Stimulated activated CD8-positive, alpha-beta memory T cell treated with anti-CD3 and anti-CD28 coated beads, Interleukin-2, amount 100 ng/mL, for 1 hour (primary cell): ENCODE measurements at places on chromosomes 3 and 15.

- no peak for DNase-seq
These were observed 6.7 kb downstream of the NANOGP8 start for GRCh38 chr15:35078221-35078915.

GRCh38 chr3:147417551-147418295 is 8.6 kb downstream of the ZIC1 start:
- DNase-seq: no peak

GRCh38 chr3:121698901-121699300 is 38.2 kb upstream of the HCLS1 start:
- no peak for DNase-seq

DNA sequence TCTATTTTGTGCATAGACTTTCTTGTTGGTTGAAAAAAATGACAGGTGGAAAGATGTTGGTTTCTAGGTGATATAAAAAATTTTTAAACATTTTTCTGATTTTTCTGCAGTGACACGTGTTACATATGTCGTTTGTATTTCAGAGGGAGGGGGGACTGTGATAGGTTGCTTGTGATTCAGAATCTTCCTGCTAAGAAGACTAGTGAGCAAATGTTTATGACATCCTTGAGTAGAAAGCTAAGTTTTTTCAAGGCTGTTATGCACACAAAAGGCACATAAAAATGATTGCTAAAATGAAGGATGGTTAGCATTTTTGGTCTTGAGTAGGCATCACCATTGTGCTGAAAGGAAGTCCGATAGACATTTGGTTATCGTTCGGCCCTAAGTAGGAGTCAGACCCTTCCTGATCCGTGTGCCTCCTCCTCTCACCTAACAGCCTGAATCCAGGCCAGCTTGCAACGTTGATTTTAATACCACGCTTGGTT is 1.5 kb downstream of the ZNF639 start:
- no peak for DNase-seq

DNA sequence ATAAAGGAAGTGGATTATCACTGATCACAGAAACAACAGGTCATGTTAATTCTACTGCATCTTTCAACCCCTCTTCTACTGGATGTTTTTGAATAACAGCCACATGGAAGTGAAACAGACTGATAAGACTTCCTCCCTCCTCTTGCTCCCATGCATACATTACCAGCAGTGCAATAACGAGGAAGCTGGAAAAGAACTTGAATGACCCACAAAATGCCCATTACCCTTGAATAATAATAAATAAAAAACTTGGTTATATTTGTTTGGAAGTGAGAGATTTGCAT is 51.6 kb downstream of the RARB start:
- no peak for DNase-seq

DNA sequence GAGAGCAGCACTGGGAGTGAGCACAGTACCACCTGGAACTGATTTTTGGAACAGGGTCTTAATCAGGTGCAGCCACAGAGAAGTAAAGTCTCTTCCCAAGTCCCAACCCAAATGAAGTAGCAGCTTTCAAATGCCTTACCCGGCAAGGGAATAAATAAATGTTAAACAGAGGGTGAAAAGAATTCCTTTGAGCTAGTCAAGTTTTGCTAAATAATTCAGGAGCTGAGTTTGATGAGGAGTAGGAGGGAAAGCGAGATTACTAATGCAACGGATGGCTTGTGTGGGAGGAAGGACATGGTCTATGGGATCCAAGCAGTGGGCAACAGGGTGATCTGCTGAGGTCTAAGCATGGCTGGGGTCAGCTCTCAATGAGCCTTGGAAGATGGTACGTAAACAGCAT is 204.5 kb upstream of the ST8SIA2 start:
- no peak for DNase-seq

GRCh38 chr3:136251511-136251910 is 1.4 kb downstream of the PCCB start:
- DNase-seq: no peak

GRCh38 chr3:10055097-10055496 is 28.9 kb downstream of the FANCD2 start:
- no peak for DNase-seq

DNA sequence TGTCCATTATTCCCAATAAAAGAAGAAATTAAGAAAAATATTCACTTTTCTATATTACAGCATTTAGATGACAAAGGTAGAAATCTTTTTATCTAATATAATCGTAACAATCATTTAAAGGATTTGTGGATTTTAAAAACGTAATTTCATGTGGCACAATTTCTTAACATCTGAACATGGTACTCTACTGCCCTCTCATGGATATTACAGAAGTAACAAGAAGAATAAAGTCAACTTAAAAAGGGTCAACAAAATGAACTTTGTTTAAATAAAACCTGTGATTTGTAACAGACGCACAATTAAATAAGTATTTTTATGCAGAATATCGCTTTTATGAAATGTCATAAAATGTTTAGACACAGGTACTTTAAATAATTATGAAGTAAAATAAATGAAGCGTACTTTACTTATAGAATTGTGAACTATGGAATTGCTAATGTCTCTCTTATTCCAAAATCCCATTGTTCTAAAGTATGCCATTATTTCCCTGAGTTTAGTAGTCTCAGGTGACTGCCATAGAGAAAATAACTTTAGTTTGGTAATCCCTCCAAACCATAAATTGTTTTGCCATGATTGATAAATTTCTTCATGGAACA is 366.8 kb upstream of the ZNF385D start:
- no peak for DNase-seq

DNA sequence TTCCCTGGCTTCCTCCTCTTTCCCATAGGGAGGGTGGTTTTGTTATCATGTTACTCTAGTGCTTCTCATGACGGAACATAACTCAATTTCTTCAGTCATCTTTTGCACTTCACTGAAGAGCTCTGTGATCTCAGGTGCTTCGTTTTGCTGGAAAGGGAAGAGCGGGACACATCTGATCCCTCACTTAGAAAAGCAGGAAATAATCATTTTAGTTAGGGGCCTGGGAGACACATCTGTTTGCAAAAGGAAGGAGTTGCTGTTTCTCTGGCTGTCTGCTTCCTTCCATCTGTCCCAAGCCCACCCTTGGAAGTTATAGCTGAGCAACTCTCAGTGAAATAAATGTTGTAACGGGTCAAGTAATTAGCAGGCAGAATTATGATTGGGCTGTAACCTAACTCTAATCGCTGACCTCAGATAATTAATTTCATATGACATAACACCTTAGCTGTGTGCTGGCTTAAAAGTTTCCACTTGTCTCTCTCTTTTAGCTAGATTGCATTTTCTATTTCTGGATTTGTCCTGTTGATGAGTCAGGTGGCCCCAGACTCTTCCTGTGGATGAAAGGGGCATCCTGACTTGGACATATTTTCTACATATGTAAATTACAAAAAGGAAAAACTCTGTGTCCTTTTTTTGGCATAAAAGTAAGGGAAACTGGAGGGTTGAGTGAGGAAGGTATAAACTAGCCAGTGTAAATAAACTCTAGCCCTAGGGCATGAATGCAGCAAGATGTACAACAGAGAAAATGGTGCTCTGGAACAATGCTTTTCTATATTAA is 11.0 kb upstream of the FILIP1L start:
- DNase-seq: no peak

- no peak for DNase-seq
These were observed 32.2 kb downstream of the ADGRG7 start for GRCh38 chr3:100641471-100642032.

- DNase-seq: no peak
These were observed 31.6 kb downstream of the LRIG1 start for GRCh38 chr3:66469220-66469640.

GRCh38 chr3:71994906-71995305 is 210.0 kb upstream of the PROK2 start:
- DNase-seq: no peak

DNA sequence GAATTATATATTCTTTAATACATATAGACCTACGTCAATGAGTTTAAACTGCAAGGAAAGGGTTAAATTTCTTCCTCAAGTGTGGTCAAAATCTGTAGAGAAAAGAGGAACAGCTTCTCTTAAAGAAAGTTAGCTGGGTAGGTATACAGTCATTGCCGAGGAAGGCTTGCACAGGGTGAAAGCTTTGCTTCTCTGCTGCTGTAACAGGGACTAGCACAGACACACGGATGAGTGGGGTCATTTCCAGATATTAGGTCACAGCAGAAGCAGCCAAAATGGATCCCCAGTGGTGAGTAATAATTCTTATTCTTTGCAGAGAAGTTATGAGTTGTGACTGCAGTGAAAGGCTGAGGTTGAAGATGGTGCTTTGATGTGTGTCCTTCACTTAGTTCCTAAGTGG is at the start of gene CD86:
TSS of gene CD86 (plus strand) at position 148 of the 400 bp plus-strand sequence. CDS start at position 276, 128 bp downstream.
- no peak for DNase-seq

GRCh38 chr3:37032961-37033360 is 39.6 kb downstream of the MLH1 start:
- DNase-seq: no peak

- DNase-seq: no peak
These were observed 77.7 kb downstream of the CEMIP start for GRCh38 chr15:80856809-80857377.

GRCh38 chr3:191997579-191998268 is 536.8 kb downstream of the PYDC2 start:
- no peak for DNase-seq

DNA sequence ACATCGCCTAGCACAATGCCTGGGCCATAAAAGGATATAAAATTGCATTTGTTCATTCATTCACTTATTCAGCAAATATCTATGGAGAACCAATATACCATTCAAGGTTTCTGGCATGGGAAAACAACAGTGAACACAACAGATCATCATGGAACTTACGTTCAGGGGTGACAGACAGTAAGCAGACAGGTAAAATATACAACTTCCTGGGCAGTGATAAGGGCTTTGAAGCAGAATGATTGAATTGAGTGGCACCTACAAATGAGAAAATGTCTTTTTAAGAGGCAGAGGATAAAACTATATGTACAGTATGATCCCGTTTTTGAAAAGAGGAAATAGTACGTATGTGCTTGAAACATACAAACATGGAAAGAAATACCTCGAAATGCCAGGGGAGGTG is 39.2 kb downstream of the CMTM7 start:
- no peak for DNase-seq

DNA sequence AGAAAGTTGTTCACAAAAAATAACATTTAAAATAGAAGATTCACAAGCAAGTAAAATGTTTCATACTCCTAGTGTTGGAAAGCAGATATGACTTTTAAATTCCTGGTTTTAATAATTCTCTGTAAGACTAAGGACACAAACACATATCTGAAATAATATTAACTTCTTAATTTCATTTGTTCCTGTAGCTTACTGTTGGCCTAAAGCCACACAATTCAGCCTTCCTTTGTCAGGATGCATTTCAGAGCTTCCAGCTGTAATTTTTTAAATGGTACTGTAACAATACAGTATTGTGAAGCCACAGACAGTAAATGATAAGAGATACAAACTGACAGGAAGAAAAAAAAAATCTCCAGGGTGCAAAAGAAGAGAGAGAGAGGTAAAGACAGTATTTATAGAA is 84.2 kb downstream of the TMCC1 start:
- no peak for DNase-seq

DNA sequence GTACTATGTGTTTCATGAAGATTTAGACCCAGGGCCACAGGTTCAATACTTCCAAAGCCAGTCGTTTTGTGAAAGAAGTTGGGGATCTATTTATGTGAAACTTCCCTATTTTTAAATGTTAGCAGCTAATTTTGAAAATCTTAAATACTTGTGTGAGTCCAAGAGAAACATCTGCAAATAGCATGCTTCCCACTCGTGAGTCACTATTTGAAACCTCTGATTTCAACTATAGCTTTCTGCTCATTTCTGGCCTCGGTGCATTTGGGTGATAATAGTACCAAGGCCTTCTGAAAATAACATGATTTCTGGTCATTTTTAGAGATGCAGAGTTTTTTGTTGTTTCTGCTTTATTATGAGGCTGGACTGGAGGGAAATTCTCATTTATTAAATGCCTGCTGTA is 110.0 kb downstream of the OPA1 start:
- DNase-seq: no peak

- DNase-seq: no peak
These were observed 250.7 kb upstream of the TBL1XR1 start for GRCh38 chr3:177447938-177448337.

DNA sequence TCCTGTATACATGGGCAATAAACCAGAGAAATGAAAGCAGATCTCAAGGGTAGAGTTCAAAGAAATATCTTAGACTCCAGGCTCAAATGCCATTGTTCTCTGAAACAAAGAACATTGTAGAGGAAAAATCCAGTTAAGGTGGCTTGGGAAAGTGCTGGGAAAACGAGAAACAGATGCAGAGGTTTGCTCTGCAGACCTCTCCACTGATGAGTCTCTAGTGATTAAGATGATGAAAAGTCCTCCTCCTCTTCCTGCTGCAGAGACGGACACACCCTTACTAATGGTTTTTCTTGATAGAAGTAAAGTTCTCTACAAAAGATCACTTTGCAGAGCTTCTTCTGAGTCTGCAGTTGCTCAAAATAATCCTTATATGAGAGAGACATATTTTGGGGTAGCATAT is 264.7 kb downstream of the GABRG3 start:
- DNase-seq: no peak

GRCh38 chr3:133441867-133442270 is 42.0 kb downstream of the BFSP2 start:
- no peak for DNase-seq
